ENCODE measurements at places on chromosomes 16 and 17.

- no peak for DNase-seq
These were observed 71.2 kb downstream of the PLD6 start for GRCh38 chr17:17134957-17135333.

DNA sequence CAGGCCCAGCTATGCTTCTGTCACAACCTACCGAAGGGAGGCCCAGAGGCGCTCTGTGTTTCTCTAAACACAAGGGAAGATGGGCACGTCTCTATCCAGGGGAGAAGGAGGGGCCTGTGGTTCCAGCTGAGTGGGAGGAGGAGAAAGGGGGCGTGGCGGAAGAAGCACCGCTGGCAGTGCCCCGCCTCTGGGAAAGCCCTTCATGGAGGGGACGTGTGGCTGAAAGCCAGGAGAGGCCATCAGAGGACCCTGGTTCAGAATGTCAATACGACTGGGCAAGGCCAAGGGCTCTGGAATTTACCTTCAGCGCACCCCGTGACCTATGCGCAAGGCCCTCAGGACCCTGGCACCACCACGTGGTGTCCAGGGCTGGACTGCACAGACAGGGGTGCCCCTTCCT, 12.3 kb upstream of the SLC38A8 start:
- no peak for DNase-seq

GRCh38 chr17:34367486-34368195, 4.6 kb upstream of the CCL1 start:
- DNase-seq = no peak

DNA sequence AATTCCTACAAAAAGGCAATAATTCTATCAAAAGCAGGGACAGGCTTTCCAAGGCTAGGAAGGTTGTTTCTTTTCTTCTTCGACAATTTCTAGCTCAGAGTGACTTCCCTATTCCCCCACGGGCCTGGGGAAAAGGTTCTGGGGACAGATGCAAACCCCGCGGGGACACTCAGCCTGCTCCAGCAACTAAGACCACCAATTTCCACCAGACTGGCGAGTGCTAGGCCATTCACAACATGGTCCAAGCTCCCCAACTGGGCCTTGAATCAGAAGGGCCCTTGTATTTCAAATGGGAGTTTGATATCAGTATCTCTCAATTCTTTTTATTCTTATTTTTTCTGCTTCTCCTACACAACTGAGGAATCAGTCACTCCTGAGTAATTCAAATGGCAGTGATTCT, 86.7 kb downstream of the USP31 start:
- DNase-seq = no peak

DNA sequence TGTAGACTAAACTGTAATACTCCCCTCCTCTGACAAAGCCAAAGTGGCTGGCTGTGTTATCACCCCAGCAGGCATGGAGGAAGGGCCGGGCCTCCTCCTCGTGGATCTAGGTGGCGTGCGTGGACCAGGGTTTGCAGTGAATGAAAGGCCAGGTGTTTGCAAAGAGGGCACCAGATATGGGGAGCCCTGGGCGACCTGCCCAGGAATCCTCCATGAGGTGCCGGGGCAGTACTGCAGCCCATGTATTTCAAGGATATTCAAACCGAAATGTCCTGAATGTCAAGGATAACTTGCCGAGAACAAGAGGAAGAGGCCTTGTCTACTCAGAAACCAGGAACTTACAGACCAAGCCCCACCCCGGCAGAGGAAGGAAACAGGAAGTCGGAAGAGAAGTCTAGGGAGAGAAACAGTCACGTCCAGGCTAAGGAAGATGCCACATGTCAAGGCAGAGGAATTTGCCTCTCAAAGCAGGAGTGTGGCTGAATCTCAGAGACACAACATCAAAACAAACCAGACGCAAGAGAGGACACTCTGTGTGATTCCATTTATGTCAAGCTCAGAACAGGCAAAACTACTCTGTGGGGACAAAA, 13.7 kb upstream of the OSGIN1 start:
- no peak for DNase-seq

DNA sequence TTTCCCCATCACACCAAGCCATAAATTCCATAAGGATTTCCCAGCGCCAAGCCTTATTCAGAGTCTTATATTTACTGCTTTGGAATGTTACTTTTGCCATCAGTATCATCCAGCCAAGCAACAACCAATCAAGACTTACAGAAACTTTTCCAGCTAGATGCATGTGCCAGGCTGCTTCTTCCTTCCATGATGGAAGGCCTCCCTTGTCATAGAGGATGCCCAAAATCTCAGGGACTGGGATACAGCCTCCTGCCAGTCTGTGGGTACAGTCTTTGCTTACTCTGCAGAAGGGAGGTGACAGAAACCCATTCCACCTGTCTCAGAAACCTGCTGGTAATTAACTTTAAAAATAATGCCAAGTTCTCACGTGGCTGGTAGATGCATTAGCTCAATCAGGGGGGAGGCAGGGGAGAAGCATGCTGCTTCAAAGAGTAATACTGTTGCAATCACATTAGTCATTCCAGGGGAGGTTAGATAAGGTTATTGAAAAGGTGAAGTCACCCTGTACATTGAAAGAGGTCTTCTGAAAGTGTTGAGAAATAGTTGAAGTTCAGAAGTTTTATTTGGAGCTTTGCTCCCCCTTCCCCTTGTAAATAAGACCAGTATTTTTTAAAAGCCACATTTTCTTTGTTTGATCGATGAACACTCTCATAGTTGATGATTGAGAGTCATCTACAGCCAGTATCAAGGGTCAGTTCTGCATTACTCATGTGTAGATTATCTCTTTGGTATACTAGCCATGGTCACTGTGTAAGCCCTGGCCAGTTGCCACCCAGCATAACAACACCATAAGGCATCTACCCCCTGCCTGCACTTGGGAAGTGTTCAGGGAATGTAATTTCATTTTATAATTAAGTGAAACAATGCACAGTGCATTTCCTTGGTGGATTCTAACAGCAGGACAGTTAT, 22.2 kb downstream of the HLF start:
- no peak for DNase-seq

GRCh38 chr17:41018541-41018940, 8.5 kb downstream of the KRTAP1-5 start:
- DNase-seq = no peak

- DNase-seq = no peak
These were observed 2.9 kb downstream of the E4F1 start for GRCh38 chr16:2226245-2226793.

GRCh38 chr16:20740007-20740883, 1.4 kb downstream of the THUMPD1 start:
- no peak for DNase-seq

GRCh38 chr16:75494661-75495075, 573 bp downstream of the CHST6 start:
- DNase-seq = no peak

- DNase-seq = no peak
These were observed 16.1 kb downstream of the RECQL5 start for GRCh38 chr17:75650874-75651273.

- DNase-seq = no peak
These were observed 4.1 kb downstream of the BICDL2 start for GRCh38 chr16:3032624-3033023.

DNA sequence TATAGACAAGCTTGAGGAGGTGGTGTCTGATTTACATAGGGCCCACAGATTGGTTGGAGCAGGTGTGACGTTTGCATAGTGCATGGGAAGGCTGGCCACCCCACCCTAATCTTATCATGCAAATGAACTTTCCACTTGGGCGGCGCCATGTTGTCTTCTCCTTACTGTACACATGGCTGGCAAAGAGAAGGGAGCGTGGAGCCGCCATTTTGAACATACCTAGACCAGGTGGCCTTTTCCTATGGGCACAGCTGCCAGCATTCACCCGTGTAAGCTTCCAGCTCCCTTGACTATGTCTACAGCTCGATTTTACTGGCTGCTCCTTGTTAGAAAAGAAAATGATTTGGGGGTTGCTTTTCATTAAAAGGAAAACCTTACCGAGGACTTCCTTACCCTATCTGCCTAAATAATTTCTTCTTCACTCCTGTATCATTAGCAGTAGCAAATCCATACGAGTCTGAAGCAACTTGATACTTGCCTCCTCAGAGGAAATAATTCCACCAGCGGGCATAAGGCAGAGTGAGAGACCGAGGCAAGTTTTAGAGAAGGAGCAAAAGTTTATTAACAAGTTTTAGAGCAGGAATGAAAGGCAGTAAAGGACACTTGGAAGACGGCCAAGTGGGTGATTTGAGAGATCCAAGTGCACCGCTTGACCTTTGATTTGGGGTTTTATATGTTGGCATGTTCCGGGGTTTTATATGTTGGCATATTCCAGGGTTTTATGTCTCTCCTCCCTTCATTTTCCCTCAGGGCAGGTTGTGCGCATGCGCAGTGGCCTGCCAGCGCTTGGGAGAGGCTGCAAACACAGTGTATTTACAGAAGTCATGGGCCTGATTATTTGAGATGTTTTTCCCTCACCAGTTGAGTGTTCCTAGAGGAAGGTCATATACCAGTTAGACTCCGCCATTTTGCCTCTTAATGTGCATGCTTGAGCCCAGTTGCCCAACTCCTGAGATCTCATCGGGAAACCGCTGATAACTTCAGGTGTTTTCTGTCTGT, 65.7 kb downstream of the MARF1 start:
- no peak for DNase-seq

DNA sequence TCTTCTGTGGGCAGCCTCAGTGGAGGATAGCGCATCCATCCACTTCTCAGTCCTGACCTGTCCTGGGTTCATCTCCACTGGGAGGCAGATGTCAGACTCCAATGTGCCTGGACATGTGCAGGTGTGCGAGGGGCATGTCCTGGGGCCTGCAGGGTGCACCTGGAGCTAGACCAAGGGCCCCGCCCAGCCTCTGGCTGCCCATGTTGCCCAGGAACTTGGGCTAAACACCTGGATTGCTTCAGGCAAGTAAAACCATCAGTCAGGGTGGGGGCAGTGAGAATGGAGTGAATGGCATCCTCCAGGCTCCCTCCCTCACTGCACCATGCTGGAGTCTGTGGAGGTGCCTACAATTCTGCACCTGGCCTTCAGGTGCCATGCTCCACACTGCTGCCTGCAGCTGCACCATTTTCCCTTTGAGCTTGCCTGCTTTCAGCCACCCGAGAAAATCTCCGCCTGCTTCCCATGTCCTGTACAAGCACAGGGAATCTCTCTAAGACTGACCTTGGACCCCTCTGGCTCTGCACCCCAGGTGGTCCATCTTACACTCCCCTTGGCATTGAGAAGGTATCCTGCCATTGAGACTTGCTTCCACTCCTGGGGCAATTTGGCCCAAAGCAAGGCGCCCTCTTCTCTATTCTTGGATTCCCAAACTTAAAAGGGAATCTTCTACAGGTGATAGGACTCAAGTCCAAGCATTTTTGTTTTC, 2.1 kb upstream of the MFSD6L start:
- no peak for DNase-seq

DNA sequence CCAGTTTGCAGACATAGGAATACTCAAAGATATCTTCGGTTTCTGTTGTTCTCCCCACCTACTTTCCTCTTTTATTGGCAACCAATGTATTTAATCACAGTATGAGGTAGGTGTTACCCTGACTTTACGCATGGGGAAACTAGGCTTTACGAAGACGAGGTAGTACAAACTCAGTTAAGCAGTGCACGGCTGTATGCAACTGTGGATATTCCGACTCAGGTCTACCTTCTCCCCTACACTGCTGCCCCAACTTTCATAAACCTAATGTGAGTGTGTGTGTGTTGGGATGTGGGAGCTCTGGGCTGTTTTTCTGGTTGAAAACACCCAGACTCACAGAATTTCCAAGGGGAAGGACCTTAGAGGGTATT, 1.2 kb upstream of the GPT2 start:
- DNase-seq = no peak

DNA sequence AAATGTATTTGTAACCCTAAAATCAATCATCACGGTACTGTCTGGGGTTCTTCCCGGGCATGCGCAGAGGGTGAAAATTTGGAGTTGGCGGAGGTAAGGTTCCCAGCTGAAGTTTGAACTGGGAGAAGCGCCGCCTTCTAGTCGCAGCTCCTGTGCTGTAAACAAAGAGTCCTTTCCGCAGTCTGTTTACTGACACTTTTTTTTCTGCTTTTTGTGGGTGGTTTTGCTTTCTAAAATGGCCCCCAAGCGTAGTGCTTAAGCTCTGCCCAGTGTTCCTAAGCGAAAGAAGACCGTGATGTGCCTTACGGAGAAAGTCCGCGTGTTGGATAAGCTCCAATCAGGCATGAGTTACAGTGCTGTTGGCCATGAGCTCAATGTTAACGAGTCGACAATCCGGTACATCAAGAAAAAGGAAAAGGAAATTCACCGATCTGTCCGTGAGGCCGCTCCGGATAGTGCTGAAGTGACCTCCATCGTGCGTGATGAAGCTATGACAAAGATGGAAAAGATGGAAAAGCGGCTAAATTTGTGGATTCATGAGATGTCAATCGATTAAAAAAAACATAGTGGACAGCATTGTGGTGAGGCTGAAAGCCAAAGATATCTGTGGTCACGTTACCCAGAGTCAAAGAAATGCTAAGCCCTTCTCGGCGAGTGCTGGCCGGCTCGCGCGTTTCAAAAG, 570 bp upstream of the CFDP1 start:
- DNase-seq = no peak

- no peak for DNase-seq
These were observed 48.8 kb downstream of the RMI2 start for GRCh38 chr16:11393861-11394592.

DNA sequence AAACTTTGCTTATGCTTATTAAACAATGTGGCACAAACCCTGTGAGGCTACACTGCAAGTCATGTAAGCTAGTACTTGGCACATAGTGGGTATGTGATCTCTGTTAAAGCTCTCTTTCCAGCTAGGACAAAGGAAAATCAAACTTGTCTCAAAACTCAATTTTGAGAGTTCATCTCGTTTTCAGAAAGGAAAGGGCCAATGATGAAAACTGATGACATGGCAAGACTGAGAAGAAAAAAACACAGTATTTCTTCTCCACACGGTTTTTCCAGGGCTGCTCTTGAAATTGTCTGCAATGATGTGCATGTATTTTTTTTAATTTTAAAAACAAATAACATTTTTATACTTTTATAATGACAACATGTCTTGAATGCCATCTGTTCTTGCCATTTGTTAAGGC, 389.8 kb downstream of the CA10 start:
- DNase-seq = no peak

- DNase-seq = no peak
These were observed 11.4 kb upstream of the OGFOD3 start for GRCh38 chr17:82429824-82430223.

GRCh38 chr17:45782889-45783592, 1.1 kb upstream of the CRHR1 start:
- peak; percentile 20 for DNase-seq

GRCh38 chr17:27315322-27315721, 21.4 kb downstream of the WSB1 start:
- no peak for DNase-seq

- no peak for DNase-seq
These were observed 140.7 kb downstream of the C16orf78 start for GRCh38 chr16:49514073-49514980.

DNA sequence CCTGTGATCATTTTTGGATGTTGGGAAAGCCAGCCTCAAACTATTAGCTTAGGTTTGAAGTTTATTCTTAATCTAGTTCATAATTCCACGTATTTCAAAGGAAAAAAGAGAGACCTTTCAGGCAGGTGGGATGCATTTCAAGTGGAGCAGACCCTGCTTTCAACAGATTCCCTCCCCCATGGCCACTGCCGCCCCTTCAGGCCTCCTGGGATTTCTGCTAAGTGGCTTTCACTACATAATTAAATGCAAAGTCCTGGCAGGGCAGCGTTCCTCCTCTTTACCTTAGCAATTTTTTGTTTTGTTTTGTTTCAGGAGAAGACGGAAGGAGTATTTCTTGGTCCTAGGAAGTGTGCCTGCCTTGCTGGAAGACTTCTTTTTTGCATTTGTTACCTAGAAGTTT, 36.6 kb downstream of the MAF start:
- no peak for DNase-seq

GRCh38 chr16:84617041-84617790, 662 bp downstream of the COTL1 start:
- peak; percentile 43 for DNase-seq
